ENCODE measurements at places on chromosomes 7 and 10.

GRCh38 chr10:79484476-79484875 lies 27.9 kb upstream of the EIF5AL1 start:
- DNase-seq: no peak

GRCh38 chr7:27688056-27688455 lies 25.4 kb upstream of the HIBADH start:
- DNase-seq: no peak

DNA sequence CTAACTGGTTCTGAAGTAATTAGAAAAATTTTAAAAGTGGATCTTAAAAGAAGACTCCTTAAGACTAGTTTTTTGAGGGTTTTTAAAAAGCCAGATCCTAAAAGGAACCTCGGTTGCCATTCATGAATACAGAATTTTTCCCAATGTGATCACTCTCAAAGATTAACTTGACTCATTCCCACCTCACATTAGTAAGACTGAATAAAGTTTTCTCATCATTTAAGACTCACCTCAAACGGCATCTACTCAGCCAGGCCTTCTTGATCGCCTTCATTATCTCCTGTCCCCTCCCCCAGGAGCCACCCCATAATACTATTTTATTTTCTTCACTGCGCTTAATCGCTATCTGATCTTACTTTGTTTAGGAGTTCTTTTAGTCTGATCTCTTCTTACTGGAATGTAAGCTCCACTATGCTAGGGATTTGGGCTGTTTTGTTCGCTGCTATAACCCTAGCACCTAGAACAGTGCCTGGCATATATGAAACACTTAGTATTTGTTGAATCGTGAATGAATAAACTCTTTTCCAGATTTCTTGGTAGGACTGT lies 55.9 kb upstream of the PCGF5 start:
- DNase-seq: no peak

DNA sequence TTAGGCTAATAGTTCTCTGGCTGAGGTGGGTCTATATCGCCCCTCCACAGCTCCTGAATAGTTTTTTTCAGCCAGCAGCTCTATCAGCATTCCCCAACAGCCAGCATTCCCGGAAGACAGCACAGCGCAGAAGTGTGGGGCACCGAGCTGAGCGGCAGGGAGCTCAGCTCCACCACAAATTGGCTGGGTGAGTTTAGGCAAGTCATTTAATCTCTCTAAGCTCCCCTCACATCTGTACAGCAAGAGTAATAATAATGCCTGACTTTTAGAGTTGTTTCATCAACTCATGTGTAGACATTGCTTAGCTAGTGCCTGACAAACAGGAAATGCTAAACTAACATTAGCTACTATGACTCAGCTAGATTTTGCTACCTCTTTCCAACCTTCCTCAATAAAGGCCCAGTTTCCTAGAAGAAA lies 247.9 kb upstream of the PTN start:
- no peak for DNase-seq

DNA sequence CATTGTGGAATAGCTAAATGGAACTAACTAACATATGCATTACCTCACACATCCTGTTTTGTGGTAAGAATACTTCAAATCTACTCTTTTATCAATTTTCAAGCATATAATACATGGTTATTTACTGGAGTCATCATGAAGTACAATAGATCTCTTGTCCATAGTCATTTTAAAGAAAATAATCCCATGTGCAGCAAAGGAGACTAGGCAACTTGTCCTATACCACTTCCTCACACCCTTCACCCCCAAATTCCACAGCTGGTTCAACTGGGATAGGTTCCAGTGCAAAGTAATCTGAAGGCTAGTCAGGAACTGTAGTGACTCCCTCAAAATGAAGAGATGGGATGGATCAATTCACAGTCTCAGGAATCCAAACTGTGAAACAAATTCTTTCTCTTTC lies 176.1 kb downstream of the SGMS1 start:
- DNase-seq: no peak

- DNase-seq: no peak
Measured at GRCh38 chr7:155746188-155746587, 66.1 kb downstream of the SHH start.
